Activated naive CD8-positive, alpha-beta T cell treated with anti-CD3 and anti-CD28 coated beads, Interleukin-2, amount 50 U/mL, for 16 hours (primary cell): ENCODE measurements at places on chromosomes 2 and 18.

DNA sequence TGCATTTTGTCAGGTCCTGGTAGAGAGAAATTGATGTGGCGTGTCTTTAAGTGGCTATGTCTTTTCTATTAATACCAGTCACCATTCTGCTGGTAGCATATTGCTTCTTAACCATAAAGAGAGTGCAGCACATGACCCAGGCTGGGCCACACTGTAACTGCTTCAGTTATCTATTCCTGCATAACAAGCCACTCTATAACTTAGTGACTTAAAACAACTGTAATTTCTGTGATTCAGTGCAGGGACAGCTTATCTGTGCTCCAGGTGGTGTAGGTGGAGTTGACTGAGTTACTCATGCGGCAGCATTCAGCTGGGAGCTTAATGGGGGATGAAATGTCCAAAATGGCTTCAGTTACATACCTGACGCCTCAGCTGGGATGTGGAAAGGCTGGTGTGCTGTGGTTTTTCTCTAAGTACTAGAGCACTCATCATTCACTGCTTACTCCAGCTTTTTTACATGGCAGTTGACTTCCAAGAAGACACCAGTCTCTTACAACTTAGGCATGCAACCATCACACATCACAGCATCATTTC is 742.4 kb downstream of the SATB2 start:
- no peak for DNase-seq

DNA sequence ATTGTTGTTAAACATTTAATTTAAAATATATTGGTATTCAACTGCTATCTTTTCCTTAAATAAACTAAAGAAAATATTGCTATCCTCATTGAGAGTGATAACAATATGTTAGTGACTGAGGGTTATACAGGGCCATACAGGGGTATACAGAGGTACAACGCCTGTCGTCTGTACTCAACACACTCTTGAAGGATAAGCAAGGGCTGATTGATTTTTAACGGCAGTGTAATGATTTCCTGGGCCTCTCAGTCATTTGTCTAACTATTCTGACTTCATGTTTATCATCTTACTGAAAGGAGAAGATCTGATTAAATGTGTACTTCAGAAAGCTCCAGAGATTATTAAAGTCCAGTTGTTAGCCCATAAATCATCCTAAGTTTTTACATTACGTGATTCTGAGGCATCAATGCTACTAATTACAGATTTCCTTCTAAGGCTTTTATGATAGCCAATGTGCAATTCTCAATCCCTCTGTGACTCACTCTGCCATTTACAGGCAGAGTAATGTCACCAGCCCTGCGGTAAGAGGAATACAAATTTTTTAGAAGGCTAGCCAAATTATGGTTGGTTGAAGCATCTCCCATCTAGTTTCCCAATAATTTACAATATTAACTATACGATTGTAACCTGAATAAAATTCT is 893.0 kb upstream of the CHAC2 start:
- no peak for DNase-seq

GRCh38 chr2:10863837-10864236 is 47.9 kb upstream of the KCNF1 start:
- no peak for DNase-seq

GRCh38 chr2:204730603-204731002 is 185.3 kb downstream of the PARD3B start:
- DNase-seq, result no peak

GRCh38 chr18:58349650-58350049 is 279.2 kb downstream of the ALPK2 start:
- DNase-seq, result no peak

DNA sequence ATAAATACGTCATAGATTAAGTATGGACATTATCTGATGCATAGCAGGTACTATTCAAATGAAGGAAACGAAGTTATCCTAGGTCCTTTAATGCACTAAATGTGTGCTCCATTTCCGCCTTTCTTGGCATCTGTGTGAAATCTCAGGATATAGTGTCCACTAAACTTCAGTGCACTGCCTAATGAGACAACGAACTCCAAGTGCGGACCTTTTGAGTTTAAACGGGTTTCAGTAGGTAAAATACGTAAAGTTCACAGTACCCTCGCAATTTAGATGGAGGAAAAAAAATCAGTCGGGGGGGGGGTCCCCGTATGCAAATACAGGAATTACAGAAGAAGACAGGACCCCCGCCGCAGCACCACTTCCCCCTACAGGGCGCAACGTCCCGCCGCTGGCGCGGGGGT is 729 bp upstream of the REL start:
- no peak for DNase-seq

DNA sequence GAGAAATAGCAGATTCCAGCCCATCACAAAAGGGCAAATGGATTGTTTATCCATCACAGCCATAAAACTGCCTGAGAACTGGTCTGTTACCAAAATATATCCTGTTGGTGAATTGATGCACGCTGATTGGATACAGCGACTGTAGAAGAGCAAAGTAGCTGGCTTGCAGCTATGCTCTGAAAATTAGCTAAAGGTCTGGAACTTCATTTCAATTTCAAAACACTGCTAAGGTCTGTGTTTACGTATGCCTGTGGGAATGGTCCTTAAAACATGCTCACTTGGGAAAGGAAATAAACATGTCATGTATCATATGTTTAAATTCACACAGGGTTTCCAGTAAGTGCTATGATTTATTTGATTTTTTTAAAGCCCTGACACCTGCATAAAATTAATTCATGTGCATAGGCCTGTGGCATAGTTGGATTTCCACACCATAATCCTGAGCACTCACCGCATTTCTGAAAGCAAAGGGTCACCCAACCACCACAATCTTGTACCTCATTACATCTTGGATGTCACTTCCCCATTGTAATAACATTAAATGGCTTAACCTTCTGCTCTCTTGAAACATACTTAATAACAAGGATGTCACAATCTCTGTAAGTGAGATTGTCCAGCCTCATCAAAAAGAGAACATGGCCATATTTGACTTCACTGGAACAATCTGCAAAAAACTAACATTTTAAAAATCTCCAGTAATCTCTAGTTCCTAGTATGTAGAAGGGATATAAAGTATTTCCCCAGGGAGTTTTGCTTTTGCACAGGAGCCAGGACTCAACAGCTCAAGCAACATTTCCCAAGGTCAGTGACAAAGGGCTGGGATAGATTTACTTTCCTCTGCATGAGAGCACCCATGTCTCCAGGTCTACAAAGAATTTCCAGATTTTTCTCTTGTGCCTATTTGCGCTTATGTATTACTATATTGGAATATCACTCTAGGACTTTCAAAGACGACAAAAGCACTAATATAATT is 109.8 kb downstream of the FARSB start:
- no peak for DNase-seq

DNA sequence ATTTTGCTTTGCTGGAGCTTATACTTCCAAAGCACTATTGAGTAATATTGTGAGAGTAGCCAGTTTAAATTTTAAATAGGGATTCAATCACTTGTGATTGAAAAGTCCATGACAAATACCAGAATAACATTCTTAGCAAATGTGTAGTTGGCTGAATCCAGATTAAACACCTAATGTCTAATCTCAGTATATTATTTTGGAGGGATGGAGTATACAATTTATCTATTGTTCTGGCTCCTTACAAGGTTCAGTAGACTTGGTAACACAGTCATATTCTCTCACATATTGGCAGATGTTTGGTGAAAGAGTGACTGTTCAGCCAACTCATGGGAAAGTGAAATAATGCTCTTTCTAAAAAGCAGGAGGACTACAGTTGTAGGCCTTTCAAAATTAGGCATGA is 2.2 kb downstream of the UGT1A9 start:
- no peak for DNase-seq

GRCh38 chr18:8701546-8702118 is 3.7 kb upstream of the MTCL1 start:
- no peak for DNase-seq

GRCh38 chr2:162084536-162084935 is 10.5 kb upstream of the DPP4 start:
- DNase-seq, result no peak

DNA sequence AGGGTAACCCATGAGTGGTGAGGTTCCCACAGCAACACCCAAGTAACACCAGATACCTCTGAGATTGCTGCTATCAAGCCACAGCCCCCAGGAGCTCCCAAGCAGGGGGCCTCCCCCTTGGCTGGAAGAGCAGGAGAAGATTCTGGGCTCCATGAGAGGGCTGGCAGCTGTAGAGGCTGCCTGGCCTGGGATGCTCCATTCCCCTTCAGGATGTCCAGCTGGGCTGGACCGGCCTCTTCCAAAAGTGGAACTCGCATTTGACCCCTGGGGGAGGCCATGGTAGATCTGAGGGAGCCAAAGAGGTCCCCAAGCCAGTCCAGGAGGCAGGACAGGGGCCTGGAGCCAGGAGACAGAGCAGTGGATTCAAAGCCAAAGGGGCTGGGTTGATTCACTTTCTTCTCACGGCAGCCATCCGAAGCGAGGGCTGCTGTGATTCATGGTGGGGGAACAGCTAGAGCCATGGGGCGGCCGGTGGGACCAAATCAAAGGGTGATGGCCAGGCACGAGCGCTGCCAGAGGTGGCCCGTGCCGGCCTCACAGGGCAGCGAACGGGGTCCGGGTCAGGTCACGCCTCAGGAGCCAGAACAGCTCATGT is 95.3 kb upstream of the ID2 start:
- no peak for DNase-seq

DNA sequence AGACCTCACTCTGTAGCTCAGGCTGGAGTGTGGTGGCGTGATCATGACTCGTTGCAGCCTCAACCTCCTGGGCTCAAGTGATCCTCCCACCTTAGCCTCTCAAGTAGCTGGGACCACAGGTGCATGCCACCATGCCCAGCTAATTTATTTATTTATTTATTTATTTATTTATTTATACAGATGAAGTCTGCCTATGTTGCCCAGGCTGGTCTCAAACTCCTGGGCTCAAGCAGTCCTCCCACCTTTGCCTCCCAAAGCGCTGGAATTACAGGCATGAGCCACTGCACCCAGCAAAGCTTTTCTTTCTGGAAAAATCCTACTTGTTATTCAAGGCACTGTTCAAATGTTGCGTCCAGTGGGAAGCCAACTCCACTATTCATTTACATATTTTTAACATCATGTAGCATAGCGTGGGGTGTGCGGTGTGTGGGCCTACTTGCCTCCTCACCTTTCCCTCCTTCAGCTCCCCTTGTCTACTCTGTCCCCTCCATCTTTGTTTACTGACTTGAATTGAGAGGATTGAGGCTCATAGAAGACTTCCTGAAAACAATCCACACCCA is 6.8 kb upstream of the RHOB start:
- DNase-seq, result no peak

GRCh38 chr2:129925381-129925780 is 54.1 kb upstream of the RAB6C start:
- no peak for DNase-seq

- DNase-seq, result no peak
These were observed 9.6 kb upstream of the DYNC2LI1 start for GRCh38 chr2:43764086-43764705.

GRCh38 chr2:115389898-115390565 is 947.6 kb downstream of the DPP10 start:
- DNase-seq, result no peak

GRCh38 chr2:40097691-40098385 is 318.8 kb upstream of the THUMPD2 start:
- DNase-seq, result no peak

DNA sequence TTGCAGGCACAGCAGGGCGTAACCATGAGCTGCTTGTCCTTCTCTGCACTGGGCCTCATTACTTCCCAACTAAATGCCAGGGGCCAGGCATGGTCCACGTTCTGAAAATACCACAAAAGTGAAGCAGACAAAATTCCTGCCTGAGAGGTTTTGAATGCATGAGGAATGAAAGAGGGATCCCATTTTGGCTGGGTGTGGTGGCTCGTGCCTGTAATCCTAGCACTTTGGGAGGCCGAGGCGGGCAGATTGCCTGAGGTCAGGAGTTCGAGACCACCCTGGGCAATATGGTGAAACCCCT is 139.5 kb downstream of the MBP start:
- DNase-seq, result no peak

GRCh38 chr2:29382486-29382885 is 267.3 kb downstream of the CLIP4 start:
- DNase-seq, result no peak

DNA sequence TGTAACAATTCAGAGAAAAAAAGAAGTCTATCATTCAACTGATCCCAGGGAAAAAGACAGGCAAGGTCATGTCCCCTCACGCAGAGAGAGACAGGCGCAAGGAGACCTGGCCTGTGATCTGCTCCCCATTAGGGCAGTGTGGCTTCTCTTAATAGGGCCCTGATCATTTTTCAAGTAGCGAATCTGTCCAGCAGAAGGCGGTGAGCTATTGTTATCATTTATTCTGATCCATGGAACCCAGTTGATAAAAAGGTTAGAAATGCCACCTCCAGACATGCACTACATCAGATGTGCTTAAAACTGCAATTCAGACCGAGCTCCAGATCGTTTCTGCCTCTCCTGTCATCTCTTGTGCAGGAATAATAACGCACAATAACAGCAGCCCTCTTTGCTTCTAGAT is 1025.6 kb upstream of the PIK3C3 start:
- DNase-seq, result no peak

DNA sequence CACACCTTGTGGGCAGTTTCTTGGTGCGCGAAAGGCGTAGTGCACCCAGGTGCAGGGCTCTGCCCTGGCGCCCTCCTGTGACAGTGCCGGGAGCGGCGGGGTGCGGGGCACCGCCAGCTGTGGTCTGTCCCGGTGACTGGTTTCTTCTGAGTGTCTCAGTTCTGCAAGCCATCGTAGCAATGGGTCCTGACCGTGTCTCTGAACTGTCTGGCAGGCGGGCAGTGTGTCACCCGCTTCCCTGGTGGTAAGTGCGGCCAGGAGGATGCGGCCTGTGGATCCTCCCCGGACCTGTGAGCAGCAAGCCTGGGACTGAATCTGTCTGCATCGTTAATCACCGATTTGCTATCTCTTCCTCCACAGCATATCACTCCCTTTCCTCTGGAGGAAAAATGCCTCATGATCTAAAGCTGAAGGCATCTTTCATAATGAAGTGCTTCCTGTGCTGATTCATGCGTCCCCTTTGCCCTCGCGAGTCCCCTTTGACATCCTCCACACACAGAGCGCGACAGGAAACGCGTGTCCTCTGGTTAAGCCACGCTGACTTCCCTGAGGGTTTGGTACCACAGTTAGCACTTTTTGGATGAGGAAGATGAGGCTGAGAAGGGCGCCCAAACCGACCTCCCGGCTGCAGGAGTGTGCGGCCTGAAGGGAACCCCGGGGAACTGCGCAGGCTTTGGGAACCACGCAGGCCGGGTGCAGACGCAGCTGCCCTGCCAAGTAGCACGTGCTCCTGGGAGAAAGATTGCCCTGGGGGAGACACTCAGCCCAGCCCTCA is 416.0 kb upstream of the HS6ST1 start:
- no peak for DNase-seq

- DNase-seq, result no peak
These were observed 292.2 kb downstream of the KCNS3 start for GRCh38 chr2:18170642-18171041.
